Heart left ventricle (tissue), 16 donors: ENCODE measurements at places on chromosomes 11 and 22. TPM values are rescaled to one million over a fixed set of nuclear protein-coding genes. Genes with fewer than 3 reads are reported as not detected.

The MUC15 gene
- not detected for total RNA-seq

GRCh38 chr11:75543806-75544205 is 18.1 kb upstream of the GDPD5 start:
- no peak for DNase-seq

GRCh38 chr11:47860536-47860935 is 12.4 kb upstream of the NUP160 start:
- no peak for DNase-seq

The YPEL4 gene
- total RNA-seq = 0.93 TPM

DNA sequence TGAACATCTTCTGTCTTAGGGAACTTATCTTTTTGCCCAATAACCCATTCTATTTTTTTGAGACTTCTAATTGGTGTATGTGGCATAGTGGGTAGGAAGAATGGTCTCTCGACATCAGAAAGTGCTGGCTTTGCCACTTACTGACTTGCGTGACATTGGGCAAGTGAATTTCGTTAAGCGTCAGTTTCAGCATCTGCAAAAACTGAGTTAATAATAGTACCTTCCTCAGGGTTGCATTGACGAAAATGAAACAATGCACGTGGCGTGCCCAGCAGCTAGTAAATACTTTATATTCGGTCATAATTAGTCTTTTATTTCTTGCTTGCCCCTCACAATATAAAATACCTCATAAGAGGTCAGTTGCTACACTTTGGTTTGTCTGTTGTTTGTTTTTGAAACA is 12.5 kb upstream of the GRIK4 start:
- DNase-seq = no peak
